ENCODE measurements at places on chromosomes 1 and 21.

- DNase-seq, result peak; percentile 81
These were observed 20.3 kb downstream of the NEK2 start for GRCh38 chr1:211654838-211655787.

DNA sequence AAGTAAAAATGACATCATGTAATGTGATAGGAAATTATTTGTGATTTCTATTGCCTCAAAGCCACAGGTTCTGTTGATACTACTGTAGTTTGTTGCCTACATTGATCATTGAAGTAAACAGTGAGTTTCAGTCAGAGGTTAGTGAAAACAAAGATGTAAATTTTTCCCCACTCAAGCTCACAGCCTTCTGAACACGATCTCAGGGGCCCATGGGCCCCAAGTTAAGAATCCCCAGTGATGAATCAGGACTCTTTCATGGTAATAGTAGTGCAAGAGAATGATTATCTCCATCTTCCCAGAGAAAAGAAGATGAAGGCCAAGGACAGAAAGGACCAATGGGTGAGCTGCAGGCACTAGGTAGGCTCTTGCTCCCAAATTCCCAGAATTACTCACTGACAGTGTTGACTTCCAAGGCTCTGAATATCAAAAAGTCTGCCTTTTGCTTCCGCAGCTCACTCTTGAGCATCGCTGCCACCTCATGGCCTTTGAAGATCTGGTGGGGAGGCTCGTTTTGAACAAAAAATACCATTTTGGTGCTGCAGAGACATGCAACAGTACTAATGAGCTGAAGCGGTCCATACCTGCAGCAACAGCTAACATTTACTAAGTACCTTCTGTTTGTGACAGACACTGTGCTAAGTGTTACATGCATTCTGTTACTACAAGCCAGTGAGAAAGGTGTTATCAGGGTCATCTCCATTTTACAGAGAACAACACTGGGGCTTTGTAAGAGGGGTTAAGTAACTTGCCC, 113.3 kb downstream of the KIAA0319L start:
- no peak for DNase-seq

GRCh38 chr1:168365719-168366479, 85.2 kb downstream of the TBX19 start:
- DNase-seq, result peak; percentile 13

DNA sequence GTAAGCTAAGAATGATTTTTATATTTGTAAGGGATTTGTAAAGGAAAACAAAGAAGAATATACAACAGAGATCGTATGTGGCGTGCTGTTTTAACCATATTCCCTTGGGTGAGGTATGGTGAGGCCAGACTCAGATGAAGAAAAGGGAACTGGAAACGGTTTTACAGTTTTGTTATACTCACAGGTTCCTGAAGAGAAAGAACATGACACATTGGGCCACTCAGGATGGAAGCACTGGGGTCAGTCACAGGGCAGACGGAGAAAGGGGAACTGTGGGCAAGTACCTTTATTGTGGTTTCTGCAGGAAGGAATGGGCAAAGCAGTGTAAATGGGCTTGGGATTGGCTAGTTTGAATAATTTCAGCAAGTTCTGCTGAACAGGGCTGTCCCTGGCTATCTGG, 177.4 kb downstream of the LBR start:
- peak; percentile 56 for DNase-seq

- DNase-seq, result no peak
These were observed 43.3 kb upstream of the ATP1A1 start for GRCh38 chr1:116329524-116330341.

DNA sequence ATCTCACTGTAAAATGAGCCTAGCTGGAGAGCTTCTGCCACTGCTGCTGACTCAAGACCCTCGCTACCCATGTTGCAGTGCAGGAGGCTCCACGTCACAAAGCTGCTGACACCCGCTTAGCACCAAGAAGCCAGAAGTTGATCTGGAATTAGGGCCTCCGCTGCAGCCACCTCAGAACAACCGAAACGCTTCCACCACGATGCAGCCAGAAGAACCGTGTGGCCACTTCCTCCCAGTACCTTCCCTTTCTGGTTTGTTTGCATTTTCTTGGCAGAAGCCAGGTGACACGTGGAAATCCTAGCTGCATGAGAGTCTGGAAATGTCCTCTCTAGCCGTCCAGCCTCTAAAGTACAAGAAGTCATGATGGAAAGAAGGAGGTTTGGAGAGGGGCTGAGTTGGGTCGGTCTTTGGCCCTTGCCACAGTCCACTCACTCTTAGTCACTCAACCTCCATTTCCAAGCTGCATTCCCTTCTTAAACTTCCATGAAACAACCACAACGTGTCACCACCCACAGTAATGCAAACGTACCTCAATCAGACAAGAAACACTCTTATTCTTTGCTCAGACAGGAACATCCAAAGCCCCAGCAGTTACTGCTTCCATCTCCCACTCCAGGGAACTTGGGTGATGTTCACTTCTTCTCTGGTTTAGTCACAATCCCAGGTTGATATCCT, 10.0 kb upstream of the CDA start:
- DNase-seq, result no peak

DNA sequence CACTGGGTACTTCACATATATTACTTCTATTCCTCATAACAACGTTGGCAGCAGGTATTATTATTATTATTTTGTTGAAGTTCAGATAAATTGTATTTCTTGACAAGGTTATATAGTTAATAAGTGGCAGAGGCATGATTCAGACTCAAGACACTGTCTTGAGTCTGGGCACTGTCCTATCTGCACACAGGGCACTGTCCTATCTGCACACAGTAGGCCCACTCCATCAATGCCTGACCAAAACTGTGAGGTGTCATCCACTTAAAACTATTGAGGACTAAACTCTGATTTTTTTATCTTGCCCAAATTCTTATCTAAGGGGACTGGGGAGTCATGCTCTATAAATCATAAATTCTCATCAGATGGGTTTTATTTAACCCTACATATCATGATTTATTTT, 23.8 kb upstream of the IER5 start:
- no peak for DNase-seq

DNA sequence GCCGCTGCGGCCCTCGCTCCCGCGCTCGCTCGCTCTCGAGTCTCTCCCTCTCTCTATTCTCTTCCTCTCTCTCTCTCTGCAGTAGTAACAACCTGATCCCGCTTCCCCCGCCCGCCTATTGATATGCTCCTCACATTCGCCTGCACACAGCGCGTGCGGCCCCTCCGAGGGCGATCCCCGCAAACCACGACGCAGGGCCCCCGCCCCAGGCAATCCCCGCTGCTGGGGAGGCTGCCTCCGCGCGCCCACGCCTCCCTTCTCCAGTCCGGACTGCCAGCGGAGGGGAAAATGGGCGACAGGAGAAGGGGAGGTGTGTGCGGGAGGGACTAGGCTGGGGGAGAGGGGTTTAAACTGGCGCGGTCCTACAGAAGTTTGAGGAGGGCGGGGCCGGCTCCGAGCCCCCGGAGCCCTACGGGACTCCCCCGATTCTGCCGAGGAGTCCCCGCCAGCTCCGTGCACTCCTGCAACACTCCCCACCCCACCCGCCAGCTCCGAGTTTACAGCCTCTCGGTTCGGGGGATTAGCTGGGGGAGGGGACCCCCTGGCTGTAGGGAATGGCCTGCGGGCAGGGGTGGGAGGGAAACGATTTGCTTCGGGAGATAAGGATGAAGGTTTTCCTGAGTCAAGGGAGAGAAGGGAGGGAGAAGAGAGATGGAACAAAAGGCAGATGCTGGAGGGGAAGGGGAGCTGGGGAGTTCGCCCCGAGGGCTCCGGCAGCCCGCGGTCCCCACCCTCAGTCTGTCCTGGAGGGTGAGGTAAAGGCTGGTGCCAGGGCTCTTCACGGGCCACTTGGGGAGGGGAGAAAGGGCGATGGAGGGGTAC, 66.6 kb downstream of the SYT2 start:
- DNase-seq, result peak; percentile 12

DNA sequence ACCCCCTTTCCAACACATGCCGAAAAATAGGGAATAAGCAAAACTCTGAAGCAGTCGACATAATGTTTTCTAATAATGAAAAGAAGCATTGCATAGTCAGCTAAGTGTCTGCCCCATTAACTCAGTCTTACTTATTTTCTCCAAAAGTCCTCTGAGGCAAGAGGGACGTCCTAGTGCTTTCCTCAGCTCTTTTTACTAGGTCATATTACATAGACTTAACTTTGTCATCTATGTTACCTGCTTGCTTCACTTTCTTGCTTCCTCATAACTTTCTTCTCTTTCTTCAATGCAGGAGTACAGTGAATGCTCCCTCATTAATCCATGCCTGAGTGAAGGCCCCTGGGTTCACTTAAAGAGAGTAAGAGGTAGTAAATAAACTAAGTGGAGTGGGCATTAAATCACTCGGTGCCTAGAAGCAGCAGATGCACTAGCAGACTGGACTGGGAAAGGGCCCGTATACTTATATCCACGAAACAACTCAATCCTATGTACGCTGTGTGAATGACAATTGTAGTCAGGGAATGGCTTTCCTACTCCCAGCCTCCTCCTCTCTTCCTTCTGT, 210.5 kb upstream of the SPAG17 start:
- DNase-seq, result no peak

DNA sequence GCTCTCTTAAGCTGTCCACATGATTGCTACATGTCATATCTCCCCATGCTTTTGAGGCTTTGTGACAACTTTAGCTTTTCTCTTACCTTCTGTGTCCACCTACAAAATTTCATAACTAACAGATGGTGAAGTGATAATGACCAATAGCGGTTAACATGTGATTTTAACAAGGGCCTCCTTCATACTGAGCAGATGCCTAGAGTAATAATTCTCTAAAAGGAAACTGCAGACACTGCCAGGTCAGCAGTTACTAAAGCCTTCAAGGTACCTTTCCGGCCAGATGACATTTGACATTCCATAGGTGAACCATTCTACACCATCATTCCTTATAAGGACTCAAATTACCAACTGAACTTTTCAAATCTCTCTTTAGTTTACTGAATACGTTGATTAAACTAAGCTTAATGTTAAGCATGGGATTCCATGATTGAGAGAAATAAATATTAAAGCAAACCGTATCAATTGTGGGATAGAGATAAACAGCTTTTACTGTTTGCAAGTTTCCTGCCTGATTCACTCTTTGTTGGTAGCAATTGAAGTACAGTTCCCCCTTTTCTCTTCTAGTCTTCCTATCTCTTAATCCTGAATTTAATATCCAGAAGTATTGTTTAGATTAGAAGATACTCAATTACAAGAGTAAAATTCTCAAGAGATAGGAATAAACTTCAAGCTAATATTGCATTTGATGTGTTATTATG, 205.1 kb downstream of the PLA2G4A start:
- DNase-seq, result no peak

DNA sequence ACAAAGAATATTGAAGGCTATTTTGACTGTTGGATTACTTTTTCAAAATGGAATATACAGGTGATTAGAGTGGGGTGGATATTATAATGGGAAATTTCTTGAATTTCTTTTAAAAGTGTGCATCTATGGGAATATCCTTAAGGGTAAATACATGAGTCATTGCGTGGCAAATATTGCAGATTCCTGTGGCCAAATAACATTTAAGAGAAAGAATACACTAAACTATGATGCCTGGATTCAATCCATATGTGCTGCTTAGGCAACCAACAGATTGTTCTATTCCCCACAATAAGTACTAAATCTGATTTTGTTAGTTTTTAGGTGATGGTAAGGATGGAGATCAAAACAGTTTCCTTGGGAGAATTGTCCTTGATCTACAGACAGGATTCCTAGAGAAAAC, 119.5 kb downstream of the HMCN1 start:
- no peak for DNase-seq

GRCh38 chr1:59015708-59016107, 231.9 kb upstream of the JUN start:
- DNase-seq, result no peak

- no peak for DNase-seq
These were observed 12.3 kb upstream of the PHC2 start for GRCh38 chr1:33443080-33443704.

DNA sequence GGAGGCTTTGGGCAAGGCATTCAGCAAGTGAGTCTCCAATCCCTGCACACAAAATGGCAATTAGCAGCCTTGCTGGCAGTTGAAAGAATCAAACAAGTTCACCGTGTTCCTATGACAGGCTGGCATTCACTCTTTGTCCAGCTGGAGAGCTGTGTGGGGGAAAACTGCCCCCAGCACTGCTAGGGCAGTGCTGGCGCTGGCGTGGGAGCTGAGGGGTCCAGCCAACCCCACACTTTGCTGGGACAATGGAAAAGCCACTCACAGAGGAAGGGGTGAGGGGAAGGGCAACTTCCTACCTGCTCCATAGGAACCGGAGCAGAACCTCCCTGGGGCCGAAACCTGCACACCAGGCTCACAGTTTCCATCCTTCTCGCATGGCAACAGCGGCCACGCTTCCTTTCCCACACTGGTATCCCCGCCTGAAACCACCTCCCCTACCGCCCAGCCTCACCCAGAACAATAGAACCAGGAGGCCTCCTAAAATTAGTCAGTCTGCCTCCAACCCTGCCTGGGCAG, 26.7 kb upstream of the KCNN3 start:
- no peak for DNase-seq

- DNase-seq, result no peak
These were observed 154.7 kb downstream of the GRIK3 start for GRCh38 chr1:36879613-36880012.

DNA sequence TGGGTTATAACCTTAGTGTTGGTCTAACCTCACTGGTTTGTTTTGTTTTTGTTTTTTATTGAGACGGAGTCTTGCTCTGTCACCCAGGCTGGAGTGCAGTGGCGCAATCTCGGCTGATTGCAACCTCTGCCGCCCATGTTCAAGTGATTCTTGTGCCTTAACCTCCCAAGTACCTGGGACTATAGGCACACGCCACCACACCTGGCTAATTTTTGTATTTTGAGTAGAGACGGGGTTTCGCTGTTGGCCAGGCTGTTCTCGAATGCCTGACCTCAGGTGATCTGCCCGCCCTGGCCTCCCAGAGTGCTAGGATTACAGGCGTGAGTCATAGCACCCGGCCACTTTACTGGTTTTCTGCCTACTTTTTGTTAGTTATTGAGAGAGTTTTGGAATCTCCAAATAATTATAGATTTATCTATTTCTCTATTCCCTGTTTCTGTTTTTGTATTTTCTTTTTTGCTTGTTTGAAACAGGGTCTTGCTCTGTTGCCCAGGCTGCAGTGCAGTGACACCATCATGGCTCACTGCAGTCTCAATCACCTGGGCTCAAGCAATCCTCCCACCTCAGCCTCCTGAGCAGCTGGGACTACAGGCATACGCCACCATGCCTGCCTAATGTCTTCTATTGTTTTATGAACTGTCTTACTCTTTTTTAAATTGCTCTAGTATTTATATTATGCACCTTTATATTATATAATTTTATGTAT, 21.4 kb downstream of the SMG7 start:
- DNase-seq, result no peak

- no peak for DNase-seq
These were observed 7.8 kb downstream of the AJAP1 start for GRCh38 chr1:4662168-4662567.

DNA sequence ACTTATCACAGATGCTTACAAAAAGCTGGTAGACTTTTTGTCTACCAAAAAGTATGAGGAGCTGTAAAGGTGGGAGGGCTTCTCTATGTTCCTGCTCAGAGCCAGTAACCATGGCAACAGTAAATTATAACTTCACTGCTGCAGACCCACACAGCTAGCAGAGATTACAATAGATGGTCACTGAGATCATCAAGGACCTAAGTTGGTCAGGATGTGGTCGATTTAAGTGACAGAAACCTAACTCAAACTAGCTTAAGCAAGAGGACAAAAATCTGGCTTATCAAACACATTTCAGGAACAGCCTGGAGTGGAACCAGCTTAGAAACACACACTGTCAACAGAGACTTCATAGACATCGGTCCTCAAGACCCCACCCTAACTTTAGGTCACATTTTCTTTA, 113.4 kb upstream of the ATP1A1 start:
- DNase-seq, result peak; percentile 3

- no peak for DNase-seq
These were observed 44.0 kb downstream of the FAM163A start for GRCh38 chr1:179786815-179787685.

GRCh38 chr1:48543854-48544253, 71.8 kb upstream of the SPATA6 start:
- no peak for DNase-seq
